ENCODE measurements at places on chromosomes 2 and 18. TPM values are rescaled to one million over a fixed set of nuclear protein-coding genes. Genes with fewer than 3 reads are reported as not detected.

DNA sequence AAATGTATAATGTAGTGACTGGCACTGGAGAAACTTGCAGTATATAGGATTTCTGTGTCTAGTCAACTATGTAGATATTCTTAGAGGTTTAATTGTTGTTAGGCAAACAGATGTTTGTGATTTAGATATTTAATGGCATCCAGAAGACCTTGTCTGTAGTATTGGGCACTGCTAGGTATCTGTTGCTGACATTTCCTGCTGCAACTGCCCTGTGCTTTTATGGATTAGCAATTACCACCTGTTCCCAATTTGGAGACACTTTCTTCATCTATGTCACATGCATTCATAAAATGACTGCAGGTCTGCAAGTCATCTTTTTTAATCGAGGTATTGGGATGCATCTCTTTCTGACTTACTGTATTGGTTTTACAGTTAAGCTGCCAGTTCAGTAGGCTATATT is 71.3 kb downstream of the ITGA4 start:
- DNase-seq = no peak

DNA sequence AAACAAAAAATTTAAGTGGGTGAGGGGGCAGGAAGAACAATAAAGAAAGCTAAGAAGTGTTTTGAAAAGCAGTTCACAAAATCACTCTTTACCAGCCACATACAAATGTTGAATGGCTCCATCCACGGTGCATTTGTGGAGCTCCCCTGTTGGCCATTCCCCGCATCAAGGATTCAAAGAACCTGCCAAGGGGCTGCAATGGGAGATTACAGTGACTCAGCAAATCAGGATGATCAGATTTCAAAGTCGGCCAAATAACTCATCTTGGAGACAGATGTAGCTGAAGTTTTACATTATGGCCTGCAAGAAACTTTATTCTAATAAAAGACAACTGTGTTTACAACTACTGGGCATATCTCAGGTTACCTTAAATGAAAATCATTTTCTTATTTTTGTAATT is 26.9 kb downstream of the COL4A3 start:
- DNase-seq = no peak

- no peak for DNase-seq
Measured at GRCh38 chr2:78734221-78734620, 291.3 kb upstream of the REG3G start.

The SERPINB4 gene
- total RNA-seq = not detected

DNA sequence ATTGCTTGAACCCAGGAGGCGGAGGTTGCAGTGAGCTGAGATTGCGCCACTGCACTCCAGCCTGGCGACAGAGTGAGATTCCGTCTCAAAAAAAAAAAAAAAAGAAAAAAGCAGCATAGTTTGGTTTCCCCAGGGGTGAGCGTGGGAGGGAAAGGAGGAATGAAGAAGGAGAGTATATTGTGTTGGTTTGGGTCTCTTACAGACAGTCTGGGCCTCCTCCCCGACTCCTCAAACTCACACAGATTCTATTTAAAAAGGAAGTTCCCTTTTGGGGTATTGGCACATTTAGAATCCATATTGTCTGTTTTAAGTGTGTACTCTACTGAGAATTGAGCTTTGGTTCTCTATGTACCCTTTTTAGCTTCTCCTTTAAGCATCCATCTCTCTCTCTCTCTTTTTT is 27.4 kb upstream of the SLC20A1 start:
- no peak for DNase-seq

GRCh38 chr2:35228584-35228983 is 1127.0 kb upstream of the CRIM1 start:
- DNase-seq = no peak

GRCh38 chr18:53219853-53220252 is 879.9 kb downstream of the DCC start:
- no peak for DNase-seq

DNA sequence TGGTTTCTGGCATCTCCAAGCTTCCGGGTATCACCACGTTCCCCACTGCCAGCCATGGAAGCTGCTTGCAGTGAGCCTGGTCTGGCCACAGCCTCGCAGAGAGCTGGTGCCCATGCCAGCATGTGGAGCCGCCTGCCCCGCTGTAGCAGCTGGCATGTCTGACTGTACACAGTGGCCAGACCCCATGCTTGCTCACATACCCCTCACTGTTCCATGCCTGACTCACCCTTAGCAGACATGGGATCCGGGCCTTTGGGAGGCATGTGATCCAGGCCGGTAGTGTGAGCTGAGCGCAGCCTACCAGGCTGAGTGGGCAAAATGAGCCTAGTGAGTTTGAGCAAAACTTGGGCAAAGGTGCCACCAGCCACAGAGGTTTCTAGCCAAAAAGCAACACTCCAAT is 18.8 kb upstream of the RPRD1A start:
- DNase-seq = no peak

- no peak for DNase-seq
Measured at GRCh38 chr2:21607572-21607971, 483.8 kb downstream of the TDRD15 start.

- no peak for DNase-seq
Measured at GRCh38 chr18:51038110-51038509, 8.1 kb downstream of the SMAD4 start.

The MC4R gene
- not detected for total RNA-seq

DNA sequence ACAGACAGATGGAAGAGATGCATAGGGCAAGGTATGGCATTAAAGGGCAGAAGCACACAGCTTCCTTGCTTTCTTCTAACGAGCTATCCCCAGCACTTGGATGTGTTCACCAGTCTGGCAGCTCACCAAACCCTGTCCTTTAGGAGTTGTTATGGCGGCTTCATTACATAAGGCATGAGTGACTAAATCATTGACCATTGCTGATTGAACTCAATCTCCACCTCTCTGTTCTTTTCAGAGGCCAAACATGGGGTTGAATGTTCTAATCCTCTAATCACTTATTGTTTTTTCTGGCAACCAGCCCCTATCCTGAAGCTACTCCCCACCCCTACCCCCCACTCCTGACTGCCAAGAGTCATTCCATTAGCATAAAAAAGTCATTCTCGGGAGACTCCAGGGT is 301.8 kb downstream of the XIRP2 start:
- no peak for DNase-seq

DNA sequence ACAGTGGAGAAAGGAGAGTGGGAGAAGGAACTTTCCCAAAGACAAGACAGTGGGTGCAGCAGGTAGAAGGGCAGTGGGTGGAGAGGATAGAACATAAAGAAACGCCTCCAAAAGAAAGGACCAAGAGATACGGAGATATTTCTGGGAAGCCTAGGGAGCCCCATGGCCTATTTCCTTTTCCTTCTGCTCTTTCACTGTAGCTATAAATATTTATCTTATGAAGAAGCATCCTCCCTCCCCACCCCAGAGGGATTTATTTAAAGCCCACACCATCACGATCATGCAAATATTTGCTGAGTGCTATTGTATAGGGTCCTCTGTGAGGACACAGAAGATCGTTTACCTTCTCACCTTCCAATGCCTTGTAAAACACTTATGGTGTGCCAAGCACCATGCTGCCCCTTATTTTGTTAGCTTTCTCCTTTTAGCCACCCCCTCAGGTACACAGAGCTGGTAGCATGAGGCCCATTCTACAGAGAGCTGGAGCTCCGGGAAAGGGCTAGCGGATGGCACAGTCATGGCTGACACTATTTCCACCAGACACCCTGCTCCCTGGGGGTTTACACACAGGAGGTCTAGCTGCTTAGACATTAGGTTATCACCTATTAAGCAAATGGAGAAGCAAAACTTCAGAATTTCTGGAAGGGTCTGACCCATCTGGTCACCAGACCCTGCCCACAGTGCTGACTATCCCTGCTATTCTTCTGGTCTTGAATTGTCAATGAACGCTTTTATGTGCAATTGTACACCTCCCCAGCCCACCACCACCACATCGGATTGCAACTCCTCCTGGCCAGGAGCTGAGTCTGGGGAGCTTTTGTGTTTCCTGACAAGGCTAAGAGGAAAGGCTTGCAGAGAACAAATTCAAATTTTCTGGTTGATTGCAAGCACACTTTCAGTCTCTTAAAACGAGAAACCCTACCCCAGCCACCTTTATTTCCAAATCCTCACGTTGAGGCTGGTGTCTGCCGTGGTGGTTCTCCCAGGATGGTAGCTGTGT is 91.8 kb upstream of the KLF7 start:
- DNase-seq = no peak

DNA sequence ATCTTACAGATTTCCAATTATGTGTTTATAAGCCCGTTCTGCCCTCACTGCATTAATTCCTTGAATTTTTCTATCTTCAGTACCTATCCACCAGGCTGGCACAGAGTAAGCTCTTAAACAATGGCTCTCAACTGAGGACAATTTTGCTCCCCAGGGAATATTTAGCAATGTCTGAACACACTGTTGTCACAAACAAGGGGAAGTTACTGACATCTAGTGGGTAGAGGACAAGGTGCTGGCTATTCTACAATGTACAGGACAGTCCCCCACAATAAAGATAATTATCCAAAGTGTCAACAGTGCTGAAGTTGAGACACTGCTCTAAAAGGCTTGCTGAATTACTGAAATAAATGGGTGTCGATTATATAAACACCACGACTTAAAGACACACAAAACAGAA is 5.0 kb downstream of the NDUFS1 start:
- DNase-seq = no peak

GRCh38 chr2:136000502-136000901 is 15.1 kb upstream of the DARS1 start:
- no peak for DNase-seq

DNA sequence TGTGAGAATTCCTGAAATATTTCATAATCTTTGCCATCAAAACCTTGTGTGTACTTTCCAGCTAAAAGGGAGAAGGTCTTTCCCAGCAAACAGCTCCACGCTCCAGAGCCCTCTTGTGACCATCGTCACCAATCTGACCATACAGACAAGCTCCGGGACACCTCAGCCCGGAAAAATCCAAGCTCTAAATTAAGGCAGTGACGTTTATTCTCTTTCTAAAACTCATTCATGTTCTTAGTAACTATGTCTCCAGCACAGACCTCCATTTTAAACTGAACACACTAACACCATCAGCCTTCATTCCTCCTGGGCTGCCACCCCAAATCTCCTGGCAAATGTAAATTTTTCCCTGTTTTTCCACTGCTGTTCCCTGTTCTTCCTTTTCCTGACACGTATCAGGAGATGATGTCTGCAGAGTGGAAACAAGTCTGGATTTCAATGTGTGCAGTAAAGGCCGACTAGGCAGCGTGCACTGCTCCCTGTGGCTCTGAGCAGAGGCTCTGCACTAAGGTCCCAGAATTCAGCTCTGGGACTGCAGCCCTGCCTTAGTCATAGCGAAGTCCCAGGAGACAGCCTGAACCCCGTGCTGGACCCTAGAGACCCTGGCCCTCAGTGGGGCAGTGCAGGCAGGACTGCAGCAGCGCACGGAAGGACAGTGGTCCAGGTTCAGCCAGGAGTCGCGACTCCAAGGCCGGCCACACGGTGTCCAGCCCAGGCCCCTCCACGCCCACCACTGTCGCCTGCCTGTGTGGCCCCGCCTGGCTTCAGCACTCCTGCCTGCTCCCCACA is 452.5 kb upstream of the SALL3 start:
- no peak for DNase-seq

- DNase-seq = no peak
Measured at GRCh38 chr2:140353541-140353940, 1573.4 kb upstream of the NXPH2 start.

- DNase-seq = no peak
Measured at GRCh38 chr2:189372688-189373257, 68.5 kb upstream of the WDR75 start.

- no peak for DNase-seq
Measured at GRCh38 chr2:12211326-12212175, 465.1 kb downstream of the LPIN1 start.

DNA sequence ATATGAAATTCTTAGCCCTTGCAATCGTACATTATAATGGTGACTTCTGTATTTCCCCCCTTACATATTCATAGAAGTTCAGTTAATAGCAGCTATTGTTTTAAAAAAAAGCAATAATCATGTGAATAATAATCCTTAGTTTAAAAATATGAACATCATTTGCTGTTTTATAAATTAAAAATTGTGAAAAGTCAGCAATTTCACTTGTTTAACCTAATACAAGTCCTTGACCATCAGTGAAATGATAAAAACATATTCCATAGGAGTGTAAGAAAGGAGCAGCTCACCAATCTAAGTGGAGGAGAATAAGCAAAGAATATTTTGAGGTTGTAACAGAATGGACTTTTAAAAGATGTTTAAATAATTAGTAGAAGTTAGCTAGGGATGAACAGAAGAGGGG is 650.2 kb downstream of the SUCLG1 start:
- no peak for DNase-seq

DNA sequence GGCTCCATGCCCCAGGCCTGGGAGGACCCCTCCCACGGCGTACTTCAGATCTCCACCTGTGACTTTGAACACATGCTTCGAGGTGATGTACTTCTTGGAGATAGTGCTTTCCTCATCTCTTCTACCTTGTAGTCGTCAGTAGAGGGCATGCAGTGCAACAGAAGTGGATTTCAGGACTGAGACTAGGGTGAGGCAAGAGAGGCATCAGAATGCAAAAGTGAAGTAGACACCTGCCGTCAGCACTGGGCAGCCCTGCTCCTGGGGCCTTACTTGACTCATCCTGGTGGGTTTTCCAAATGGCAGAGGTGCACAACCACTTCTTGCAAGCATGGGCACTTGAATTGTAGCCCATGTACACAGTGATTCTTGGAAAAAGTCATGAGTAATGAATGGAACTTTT is 258.8 kb downstream of the NEDD4L start:
- DNase-seq = no peak

GRCh38 chr2:127347734-127348392 is 39.9 kb downstream of the MAP3K2 start:
- no peak for DNase-seq
